Stimulated activated CD4-positive, alpha-beta T cell treated with anti-CD3 and anti-CD28 coated beads, Interleukin-12 subunit alpha, Interleukin-12 subunit beta, amount 100 ng/mL, for 48 hours (primary cell): ENCODE measurements at places on chromosomes 1 and 21.
A peak's percentile ranks its signal among the peaks of the same experiment; 100 is the strongest.

DNA sequence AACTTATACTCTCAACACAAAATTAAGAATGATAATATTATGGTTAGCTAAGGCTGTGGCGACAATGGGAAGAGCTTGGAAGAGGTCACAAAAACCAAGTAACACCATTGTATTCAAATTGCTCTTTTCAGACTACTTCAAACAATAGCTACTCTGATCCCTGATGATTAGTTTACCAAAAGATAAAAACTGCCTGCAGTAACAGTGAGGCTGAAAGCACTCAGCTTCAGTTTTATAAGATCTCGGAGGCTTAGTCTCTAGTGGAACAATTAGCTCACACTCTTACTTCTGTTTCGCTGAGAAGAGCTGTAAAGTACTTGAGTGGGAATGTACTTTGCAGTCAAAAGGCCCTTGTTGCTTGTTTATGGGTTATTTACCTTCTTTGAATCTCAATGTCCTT lies 278.5 kb downstream of the LRRC7 start:
- DNase-seq = no peak

DNA sequence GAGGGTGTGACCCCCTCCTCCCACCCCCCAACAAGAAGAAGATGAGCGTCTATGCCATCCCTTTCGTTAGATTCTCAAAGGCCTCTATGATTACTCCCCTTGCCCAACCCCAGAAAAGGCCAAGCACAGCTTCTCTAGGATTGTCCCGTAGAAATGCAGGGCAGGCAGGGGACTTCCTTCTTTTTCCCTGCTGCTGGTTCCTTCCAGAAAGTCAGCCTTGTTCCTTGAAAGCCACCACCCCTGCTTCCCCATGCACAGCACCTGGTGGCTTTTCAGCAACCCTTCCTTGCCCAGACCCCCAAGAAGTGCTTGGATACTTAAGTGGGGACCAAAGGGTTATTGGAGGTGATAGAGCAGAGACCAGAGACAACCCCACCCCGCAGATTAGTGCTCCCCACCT lies 75.1 kb downstream of the ARHGEF10L start:
- no peak for DNase-seq

DNA sequence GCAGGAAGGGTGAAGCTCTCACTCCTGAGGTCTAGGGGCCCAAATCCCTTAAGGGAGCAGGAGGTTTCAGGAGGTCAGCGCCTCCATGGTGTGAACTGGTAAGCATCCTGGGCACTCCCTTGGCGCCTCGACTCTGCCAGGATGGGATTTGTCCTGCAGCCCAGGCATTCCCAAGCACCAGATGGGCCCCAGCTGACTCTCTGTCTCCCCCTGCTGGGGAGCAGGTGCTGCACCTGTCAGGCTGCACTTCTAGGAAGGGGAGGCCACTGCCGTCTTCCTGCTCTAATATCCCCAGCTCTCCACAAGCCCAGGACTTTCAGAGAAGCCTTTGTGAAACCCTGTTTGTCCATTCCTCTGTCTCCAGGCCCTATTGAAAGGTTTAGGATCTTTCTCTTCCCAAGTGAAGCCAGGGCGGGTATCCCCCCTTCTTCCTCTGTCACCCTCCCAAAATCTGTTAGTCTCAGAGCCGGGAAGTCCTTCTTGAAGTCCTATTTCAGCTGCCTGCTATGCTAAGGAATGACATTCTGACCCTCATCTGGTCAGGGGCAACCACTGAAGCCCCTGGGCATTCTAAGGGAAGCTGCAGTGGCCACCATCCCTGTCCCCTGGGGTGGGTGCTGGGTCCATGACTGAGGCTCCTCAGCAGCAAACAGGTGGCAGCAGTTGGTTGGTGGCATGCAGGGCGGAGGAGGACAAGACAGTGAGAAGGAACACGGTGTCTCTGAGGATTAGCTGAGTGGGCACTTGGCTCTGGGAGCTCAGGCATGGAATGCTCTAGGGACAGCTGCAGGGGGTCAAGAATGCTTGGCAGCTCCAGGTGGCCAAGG lies 3.2 kb downstream of the MYBPH start:
- DNase-seq = peak; percentile 41

- peak; percentile 29 for DNase-seq
Observed at GRCh38 chr1:110084227-110085078, 14.0 kb upstream of the ALX3 start.

- no peak for DNase-seq
Observed at GRCh38 chr1:205240118-205240517, 12.4 kb downstream of the TMCC2 start.

- no peak for DNase-seq
Observed at GRCh38 chr21:38310646-38311485, 54.1 kb downstream of the KCNJ15 start.
